ENCODE measurements at places on chromosomes 7 and 10.
A peak's percentile ranks its signal among the peaks of the same experiment; 100 is the strongest.

DNA sequence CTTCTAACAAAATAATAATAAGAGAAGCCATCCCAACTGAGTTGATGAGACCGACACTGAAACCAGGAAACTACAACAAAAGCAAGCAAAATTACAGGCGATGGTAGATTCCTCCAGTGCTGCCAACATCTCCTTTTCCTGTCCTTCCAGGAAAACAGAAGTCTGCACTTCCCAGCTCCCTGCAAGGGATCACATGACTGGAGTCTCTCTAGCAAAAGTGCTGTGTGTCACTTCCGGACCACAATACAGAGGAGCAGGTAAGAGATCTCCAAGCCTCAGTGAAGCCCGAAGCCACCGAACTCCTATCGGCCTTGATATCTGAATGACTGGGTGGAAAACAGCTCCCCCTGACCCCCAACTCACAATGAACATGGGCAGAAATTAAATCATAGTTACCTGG lies 63.2 kb downstream of the SMURF1 start:
- no peak for DNase-seq

- no peak for DNase-seq
Observed at GRCh38 chr10:48210391-48210790, 64.1 kb downstream of the FRMPD2 start.

DNA sequence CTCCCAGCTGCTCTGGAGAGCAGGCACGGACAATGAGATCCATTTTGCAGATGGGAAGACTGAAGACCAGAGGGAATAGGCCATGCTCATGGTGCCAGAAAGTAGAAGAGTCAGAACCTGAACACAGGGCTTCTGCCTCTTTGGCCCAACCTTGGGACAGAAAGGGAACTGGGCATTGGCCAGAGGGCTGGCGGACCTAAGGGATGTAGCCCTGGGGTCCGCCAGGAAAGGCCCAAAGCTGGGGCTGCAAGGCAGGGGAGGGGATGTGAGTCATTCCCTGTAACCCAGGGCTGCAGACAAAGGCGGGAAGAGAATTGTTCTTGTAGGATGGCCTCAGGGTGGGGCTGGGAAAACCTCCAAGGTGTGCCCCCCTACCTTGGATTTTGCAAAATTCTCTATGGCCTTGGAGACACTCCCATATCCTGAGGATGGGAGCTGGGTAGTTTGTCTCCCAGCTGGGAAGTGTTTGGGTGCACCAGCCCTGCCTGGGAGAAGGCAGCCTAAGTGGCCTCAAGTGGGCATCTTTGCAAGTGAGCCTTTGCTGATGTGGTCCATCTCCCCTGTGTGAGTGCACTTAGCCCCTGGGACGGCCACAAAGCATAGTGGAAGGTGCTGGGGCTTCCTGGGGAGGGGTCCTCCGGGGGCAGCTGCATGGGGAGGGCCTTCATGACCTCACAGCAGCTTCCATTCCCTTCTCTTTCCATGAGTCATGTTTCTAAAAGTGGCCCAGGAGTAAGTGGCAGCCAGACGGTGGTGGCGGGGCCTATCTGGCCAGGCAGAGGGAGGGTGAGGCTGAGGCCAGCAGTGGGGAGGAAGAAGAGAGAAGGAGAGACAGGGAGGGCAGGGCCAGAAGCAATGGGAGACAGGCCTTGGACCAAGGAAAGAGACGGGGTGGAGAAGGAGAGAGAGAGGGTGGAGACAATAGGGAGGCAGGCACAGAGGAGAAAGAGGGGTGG lies 9.2 kb downstream of the AQP1 start:
- DNase-seq = no peak

- DNase-seq = peak; percentile 31
Observed at GRCh38 chr7:131188367-131189339, 139.0 kb upstream of the MKLN1 start.

DNA sequence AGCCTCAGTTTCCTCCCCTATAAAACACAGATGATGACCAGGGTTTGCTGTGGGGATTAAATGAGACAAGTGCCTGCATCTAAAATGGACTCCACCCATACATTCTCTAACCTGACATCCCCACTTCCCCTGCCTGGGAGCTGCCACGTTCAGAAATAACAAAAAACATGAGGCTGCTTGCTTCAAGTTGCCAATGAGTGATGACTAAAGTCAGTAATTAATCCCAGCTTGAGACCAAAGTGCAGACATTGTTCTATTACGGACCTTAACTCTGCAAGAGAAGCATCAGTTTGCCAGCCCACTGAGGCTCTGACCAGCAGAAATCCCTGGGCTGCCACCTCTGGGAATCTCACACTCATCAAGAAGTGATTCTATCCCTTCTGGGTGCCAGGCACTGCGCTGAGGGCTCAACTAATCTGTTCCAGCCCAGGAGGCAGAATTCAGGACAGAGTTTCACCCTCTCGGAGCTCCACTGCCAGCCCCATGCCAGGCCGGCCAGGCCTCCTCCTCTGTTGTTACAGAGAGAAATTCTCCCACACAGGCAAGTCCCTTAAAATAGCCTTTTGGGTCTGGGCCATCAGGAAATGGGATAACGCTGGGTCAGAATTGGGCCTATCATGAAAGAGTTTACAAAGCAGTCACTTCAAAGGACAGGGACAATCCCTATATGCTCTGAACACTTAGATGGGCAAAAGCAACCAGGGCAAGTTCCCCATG lies 11.4 kb downstream of the SH3PXD2A start:
- DNase-seq = no peak

DNA sequence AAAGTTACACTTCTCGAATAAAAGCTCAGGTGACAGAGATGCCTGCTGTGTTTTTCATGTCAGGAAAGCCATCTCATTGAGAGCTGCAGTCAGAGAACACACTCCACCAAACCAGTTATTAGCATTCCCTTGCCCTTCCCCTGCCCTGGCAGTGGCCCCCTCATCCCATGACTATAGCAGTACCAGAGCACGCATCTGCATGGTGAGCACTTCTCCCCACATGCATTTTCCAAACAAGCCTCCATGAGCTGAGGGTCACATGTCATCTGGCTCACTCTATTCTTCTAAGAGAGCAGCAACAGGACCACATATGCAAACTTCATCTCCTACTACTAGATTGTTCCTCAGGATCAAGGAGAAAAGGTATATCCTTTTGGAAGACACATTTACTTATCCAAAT lies 42.4 kb upstream of the FGL2 start:
- DNase-seq = no peak

- DNase-seq = no peak
Observed at GRCh38 chr7:132779164-132779563, 202.9 kb upstream of the PLXNA4 start.

- DNase-seq = no peak
Observed at GRCh38 chr7:90396420-90396819, 6.8 kb upstream of the CLDN12 start.

DNA sequence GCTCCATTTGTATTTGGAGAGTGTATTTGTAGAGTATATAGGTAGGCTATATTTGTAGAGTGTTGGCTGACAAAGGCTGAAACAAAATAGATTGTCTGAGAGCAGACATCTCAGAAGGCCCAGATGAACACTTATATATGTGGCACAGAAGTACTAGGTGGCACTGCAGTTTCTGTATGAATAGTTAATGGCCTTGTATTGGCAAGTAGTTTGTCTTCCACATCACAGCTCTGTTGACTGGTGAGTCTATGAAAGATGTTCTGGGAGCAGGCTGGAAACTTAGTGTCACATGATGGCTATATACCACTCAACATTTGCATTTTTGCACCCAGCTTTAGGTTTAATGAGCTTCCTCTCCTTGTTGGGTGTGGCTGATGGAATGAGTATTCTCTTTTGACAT lies 51.9 kb downstream of the CCNY start:
- DNase-seq = no peak

DNA sequence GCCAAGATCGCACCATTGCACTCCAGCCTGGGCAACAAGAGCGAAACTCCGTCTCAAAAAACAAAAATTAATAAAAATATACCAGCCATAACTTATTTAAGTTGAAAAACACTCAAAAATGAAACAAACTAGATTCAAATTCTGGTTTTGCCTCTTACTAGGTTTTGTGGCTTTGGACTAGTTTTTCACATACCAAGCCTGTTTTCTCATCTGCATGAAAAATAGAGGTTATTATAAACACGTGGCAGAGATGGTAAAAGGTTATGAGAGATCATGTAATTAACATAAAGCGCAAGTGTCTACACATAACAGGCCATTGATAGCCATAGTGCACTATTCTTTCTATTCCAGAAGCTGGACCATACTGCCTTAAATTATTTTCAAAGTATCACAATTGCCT lies 35.5 kb upstream of the CABCOCO1 start:
- no peak for DNase-seq

GRCh38 chr10:96298362-96298761 lies 5.9 kb upstream of the DNTT start:
- DNase-seq = no peak

GRCh38 chr10:35781643-35782035 lies 139.5 kb upstream of the FZD8 start:
- no peak for DNase-seq

GRCh38 chr10:71952745-71953144 lies 11.4 kb upstream of the CHST3 start:
- no peak for DNase-seq

DNA sequence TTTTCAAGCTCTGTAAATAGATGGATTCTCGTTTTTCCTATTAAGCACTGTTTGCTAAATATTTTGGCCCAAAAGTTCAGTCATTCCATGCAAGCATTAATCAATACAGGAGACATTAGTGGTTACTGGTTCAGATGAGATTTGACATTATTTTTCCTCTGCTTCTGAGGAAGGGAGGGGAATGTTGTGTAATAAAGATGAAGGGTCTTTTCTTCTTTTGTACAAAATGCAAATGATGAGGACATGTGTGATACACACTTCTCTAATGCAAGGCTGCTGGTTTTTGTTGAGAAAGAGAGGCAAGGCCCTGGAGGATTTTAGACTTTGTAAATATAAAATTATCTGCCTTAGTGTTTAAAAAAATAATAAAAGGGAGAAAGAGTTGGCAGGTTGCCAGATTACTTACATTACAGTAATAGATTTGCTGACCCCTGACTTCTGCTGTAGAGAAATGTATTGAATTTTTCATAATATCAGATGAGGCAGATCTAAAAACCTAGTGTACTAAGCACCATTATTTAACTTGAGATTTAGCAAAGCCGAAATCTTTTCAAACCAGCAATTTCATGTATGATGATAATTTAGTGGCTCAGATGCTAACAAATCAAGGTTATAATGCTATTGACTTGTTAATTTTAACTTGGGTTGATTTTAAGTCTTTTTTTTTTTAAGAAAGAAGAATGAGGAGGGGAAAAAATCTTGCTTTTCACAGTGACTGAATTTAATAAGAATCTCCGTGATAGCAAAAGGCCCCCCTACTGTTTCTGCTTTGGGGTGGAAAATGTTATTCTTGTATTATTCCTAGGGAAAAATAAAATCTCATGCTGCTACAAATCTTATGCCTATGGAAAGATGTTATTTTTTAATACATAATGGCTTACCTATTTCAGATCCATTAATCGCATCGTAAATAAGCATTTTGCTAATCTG lies 180.1 kb downstream of the ARID5B start:
- DNase-seq = no peak

GRCh38 chr10:73997461-73997786 lies 492 bp upstream of the VCL start:
- DNase-seq = peak; percentile 69

DNA sequence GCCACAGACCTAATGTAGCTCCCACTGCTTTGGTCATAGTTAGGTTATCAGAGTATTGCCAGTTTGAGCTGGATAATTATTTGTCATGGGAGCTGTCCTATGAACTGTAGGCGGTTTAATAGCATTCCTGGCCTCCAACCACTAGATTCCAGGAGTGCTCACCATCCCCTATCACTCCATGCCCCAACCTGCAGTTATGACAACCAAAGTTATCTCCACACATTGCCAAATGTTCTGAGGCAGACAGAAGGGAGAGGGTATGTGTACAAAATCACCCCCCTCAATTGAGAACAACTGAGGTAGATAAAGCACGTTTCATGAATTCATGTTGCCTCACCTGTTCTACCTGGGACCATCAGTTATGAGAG lies 119.0 kb upstream of the CACUL1 start:
- DNase-seq = no peak

- no peak for DNase-seq
Observed at GRCh38 chr10:109861081-109861480, 62.2 kb downstream of the XPNPEP1 start.

DNA sequence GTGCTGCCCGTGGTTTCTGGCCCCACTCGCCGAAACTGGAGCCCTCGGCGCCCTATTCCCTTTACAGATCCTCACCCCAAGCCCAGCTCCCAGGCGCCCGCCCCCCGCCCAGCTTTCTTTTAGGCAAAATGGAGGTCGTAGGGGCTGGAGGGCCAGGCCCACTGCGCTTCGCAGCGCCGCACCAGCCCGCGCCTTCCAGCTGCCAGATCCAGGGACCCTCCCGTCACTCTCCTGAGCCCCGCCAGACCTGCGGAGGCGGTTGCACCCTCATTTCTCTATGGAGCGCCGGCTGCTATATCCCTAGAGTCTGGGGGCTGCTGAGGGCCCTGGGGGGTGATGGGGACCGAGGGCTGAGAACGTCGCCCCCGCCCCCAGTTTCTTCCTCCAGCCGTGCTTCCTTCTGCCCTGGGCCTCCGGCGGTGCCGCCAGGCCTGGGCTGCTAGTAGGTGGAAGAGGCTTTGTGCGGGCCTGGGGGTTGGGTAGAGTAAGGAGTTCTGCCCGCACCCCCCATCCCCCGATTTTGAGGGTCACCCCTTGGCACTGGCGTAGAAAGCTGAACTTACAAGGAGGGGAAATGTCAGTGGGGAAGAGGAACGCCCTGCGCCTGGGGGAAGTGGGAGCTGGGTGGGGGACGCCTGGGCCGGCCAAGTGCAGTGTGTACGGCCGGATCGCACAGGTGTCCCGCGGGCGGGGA lies 1.0 kb downstream of the GNB2 start:
- no peak for DNase-seq

- DNase-seq = no peak
Observed at GRCh38 chr7:124366118-124366517, 333.3 kb upstream of the TMEM229A start.

DNA sequence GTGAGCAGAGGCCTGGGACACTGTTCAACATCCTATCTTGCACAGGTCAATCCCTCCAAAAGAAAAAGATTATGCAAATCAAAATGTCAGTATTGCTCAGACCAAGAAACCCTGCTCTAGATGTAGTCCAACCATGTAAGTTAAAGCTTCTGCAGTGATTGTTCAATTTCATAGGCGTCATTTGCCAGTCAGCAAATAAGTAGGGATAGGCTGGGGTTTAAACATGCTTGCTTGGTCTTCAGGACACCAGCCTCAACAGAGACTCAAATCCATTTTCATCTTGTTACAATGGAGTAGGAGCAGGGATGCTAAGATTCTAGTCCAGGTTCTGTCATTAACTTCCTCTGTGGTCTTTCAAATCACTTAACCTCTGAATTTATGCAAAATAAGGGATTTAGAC lies 89.1 kb downstream of the NRP1 start:
- DNase-seq = no peak

DNA sequence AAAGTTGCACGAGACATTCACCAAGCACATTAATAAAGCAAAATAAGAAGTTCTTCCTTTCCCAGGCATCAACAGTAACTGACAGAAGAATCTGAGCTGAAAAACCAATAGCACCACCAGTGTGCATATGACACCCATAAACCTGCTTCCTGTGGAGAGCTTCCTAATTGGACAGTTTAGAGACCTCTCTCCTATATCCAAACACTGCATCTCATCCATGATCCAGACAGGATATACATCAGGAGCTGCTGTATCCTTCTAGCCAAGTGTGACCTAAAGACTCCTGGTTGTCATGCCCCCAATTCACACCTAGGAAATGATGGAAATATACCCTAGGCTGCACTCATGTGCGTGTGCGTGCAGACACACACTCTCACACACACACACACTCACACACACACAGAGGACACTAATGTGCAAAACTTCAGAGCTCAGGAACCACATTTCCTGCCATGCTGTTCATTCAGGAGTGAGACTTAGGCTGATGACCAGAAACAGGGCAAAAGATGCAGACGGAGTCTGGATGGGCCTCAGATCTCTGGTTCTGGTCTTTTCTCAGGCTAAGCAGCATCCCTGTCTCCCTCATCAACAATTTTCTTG lies 58.0 kb downstream of the MAP3K8 start:
- no peak for DNase-seq

Measured in AML-193 (cell line).